ENCODE measurements at places on chromosomes 16 and 17. TPM values are rescaled to one million over a fixed set of nuclear protein-coding genes. Genes with fewer than 3 reads are reported as not detected.

GRCh38 chr17:58788199-58788598, 32.5 kb downstream of the PPM1E start:
- no peak for DNase-seq

DNA sequence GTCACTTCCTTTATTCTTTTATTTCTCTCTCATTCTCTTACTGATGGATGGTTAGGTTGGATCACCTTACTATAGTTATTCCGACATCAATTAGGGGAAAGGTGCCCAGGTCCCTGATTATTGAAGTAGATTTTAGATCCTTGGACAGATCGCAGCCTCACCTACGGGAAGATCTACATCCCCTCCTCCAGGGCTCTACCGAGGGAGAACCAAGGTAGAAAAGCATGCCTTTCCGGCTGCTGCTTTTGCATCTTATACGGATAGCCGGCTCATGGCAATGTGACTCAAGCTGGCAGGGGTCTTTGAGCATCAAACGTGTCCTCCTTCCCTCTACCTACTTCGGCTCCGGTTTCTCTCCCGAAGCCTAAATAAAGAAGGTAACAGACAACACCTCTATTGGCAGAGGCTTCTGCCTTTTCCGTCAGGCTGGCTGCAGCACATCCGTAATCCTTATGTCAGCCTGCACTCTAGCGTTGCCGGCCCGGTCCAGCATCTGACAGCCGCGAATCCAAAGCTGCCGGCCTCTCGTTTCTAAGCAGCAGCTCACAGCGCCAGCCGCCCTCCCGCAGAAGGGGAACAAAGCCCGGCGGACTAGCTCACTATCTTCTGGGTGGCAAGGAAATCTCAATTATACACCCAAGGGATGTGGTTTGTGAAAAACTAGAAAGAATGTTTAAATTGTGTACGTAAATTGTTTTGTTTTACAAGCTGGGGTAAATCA, 46.9 kb downstream of the IRX6 start:
- DNase-seq, result peak; percentile 78

- no peak for DNase-seq
These were observed 6.3 kb upstream of the SECTM1 start for GRCh38 chr17:82339634-82340580.

- DNase-seq, result peak; percentile 62
These were observed 42.7 kb downstream of the TIMM22 start for GRCh38 chr17:1039511-1040215.

DNA sequence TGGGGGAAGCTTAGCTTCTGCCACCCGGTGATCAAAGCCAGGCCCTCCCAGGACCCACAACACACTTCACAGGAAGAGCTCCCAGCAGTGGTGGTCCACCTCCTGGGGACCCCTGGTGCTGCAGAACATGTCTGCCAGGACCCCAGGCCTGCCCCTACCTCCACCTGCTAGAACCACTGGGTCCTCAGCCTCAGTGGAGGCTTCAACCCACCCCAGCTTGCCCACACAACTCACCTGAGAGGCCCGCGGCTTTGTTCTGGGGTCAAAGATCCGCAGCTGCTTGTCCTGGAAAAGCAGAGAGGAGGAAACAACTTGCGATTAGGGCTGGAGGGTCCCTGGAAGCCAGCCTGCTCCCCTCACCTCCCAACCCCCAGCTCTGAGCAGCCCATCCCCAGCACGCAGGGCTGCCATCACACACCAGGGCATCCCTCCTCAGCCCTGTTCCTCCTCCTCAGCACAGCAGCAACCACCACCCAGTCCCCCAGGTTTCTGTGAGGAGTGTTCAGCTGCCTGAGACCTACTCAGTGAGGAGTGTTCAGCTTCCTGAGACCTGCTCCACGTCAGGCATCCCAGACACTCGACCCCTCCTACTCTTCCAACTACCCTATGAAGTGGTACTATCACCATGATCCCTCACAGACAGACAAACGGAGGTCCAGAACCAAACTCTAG, 21.2 kb downstream of the CORO7 start:
- DNase-seq, result no peak

DNA sequence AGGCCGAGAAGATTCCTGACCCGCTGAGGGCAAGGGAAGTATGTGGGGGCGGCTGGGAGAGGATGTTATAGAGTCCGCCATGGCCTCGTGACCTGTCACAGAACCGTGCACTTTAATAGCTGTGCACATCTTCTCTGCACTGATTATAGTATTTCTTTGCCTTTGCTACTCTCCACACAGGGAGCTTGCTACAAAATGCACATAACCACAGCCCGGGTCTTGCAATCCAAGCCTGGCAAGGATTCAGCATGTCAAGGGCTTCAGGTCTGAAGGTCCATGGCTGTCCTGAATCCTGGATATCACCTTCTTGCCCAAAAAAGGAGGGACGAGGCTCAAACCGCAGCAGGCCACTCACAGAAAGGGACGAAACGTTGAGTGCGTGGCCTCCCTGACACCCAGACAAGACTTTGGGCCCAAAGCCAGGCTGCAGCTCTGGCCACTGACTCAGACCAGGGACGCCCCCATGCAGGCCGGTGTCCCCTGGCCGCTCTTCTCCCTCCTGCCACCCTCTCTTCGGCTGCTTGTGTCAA, 43.7 kb downstream of the USP22 start:
- peak; percentile 41 for DNase-seq

DNA sequence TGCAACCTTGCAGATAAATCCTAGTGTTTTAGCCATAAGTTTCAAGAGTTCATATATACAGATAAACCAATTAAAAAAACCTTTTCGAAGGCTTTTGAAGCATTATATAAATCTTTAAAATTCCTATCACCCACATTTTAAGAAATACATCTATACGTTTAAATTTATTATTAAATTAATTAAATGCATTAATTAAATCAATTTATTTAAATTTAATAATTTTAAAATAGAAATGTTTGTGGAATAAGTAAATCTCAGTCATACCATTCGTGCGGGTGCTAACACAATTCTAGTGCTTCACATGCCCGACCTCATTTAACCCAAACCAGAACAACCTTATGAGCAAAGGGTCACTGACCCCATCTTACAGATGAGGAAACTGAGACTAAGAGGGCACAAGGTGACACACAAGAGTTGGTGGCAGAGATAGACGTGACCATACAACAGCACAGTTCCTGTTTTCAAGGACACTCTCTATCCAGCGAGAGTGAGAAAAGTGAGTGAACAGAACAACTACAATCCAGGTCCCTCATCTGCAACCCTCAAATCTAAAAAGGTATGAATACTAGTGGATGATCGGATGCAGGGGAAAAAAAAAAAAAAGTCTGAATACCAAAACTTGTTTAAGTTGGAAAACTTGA, 1.4 kb downstream of the NSMCE1 start:
- no peak for DNase-seq

DNA sequence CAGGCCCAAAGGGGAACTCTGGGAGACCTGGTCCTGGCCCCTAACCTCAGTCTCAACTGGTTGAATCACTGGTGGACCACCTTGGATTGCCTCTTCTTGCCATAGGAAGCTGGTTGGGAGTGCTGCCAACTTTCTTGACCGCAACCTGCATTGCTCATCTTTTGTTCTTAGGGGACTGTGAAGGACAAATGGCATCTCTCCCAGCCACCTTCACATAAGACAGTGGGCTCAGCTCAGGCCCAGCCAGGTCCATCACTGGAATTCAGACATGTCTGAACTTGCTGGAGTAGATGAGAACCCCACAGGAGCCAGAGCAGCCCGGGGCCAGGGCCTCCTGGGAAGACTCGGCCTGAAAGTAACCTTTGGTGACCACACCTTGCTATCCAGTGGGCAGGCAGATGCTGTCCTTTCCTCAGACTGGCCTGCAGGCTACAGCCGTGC, 18.8 kb downstream of the ADORA2B start:
- DNase-seq, result no peak

The TSNAXIP1 gene
- 1.1 TPM for total RNA-seq

The IKZF3 gene
- total RNA-seq, result 0.31 TPM

Measured in H9 (cell line).